ENCODE measurements at places on chromosomes 5 and 9.

DNA sequence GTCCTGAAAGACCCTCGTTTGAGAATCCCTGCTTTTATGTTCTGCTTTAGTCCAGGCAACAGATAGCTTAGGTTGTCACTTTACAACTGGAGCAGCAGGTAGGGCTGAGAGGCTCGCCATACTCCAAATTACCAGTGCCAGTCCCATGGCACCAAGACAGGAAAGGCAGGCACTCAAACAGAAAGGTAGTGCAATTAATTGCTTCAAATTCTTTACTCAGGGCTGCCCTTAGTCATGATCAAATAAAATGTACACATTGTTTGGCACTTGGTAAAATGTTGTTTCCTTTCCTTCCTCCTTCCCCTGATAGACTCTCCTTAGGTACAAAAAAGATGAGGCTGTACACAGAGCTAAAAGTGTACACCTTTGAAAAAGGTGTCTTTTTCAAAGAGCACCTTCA lies 115.8 kb upstream of the CCDC152 start:
- no peak for DNase-seq

DNA sequence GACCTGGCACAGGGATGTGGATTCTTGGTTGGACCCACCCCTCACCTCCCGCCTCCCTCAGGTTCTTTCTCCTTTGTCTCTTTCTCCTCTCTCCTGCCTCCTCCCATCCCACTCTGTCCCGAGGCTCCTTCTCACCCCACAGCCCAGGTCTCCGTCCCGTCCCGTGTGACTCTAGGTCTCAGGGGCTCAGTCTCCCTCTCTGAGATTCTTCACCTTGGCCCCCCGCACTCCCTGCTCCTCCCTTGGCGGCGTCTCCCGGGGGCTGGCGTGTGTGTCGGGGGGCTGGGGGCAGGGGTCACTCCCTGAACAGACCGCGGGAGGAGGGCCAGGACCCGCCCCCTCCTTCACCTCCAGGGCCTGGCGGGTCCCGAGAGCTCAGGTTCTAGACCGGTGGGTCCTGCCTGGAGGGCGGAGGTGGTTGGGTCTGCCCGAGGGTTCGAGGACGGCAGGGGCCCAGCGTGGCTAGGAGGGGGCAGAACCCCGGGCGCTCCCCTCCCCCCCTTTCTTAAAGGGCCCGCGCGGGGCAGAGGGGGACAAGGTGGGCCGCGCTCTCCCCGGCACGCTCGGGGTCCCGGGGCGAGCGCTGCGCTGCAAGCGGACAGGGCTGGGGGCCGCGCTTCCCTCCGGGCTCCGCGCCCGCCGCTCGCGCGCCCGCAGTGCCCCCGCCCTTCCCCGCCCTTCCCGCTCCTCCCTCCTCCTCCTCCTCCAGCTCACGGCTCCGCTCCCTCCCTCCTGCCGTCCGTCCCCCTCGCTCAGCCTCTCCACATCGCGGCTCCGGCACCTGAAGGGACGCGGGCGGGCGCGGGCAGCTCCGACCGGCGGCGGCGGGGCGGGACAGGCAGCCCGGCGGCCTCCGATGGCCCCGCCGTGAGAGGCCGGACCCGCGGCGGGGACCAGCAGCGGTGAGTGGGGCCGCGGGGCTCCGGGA lies at the start of gene PSD2:
PSD2 (plus strand) TSS at position 735 of the 928 bp plus-strand sequence. CDS start 13,633 bp downstream, outside the sequence.
- DNase-seq, result no peak

- no peak for DNase-seq
These were observed 93.5 kb upstream of the EGFLAM start for GRCh38 chr5:38164776-38165399.

- no peak for DNase-seq
These were observed 506 bp downstream of the ADAMTS19 start for GRCh38 chr5:129460672-129460935.

GRCh38 chr9:8802242-8802641 lies 1002.7 kb upstream of the DMAC1 start:
- no peak for DNase-seq

DNA sequence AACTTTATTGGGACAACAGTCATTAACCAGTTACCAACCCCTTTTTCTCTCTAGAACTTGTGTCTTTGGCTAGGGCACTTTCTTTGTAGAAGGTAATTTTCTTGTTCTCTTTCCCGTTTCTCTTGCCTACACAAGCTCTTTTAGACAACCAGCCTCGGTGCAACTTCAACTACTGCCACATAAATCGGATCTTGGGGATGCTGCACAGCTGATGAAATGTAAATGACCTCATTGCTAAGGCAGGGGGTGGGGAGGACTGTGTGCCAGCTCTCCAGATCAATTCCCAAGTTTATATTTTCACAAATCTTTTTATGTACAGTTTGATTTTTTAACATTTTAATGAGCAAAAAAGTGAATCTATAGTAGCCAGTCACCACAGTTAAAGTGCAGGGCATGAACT lies 157.6 kb downstream of the DENND1A start:
- DNase-seq, result no peak

DNA sequence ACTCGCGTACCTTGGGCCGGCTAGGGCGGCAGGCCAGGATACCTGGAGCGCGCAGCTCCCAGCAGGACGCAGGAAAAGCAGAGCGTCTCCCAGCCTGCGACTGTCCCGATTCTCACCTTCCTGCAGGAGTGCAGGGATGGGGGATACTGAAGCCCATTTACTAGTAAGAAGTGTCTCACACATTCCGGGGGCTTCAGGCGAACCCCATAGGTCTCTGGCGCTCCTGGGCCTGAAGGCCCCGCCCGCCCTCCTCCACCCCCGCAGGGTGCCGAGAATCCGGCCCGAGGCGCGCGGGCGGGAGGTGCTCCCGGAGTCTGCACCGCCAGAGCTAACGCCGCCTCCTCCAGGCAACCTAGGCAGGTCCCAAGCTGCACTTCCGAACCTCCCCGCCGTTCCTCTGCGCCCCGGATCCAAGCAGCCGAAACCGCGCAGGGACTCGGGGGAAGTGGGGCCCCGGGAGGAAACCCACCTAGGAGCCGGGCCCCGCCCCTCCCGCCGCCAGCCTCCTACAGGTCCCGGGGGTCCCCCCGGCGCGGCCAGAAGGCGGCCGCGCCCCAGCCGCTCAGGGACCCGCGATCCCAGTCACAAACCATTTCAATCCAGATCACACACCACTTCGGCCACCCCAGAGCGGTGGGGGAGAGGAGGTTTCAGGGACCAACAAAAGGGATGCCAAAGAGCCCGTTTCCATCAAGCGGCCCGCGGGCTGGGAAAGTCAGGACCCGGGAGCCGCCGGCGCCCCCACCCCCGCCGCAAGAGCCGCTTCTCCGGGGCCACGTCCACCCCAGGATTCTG lies 1.2 kb downstream of the ROR2 start:
- no peak for DNase-seq

DNA sequence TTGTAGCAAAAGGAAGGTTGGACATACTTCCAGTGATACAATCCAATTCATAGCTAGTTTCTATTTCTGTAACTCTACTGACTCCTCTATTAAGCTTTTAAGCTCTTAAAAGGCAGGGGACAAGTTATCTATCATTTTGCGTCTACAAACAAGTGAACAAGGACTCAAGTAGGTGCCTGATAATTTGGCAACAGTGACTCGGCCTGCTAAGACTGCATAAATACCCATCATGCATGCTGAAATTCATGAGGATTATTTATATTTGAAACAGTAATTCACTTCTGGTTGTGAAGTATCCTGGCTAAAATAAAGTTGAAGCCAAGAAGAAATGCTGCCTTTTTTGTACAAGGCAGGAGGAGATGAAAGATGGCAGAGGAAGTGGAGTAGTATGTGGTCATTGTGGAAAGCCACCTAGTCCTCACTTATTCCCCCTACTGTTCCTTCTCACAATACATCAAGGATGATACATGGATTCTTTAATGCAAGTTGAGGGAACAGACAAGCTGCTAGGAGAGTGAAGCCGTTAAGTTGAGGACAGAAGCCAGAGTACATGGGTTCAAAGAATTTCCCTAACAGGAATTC lies 74.0 kb downstream of the MRPS27 start:
- no peak for DNase-seq

Measured in NCI-H1694 treated with DMSO at 0.1 percent for 48 hours (cell line).